ENCODE measurements at places on chromosomes 2 and 18.

DNA sequence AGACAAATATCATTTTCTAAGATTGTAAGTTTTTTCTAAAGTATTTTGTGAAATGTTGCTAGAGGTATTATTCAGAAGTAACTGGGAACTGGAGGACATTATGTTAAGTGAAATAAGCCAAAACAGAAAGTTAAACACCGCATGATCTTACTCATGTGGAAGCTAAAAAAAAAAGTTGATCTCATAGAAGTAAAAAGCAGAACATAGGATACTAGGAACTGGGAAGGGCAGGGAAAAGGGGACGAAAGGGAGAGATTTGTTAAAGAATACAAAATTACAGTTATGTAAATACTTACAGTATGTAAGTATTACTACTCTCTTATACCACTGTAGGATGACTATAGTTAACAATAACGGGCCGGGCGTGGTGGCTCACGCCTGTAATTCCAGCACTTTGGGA is 46.7 kb upstream of the CDKL4 start:
- DNase-seq, result no peak
- H3K4me3 ChIP-seq, result no peak overlapping the region
- no peaks in the 10 kb centered on the region for H3K27me3 ChIP-seq
- no peaks in the 10 kb centered on the region for H3K4me1 ChIP-seq
- H3K27ac ChIP-seq, result no peak overlapping the region

- DNase-seq, result no peak
- no peaks in the 10 kb centered on the region for H3K4me1 ChIP-seq
- no peak overlapping the region for H3K4me3 ChIP-seq
- no peaks in the 10 kb centered on the region for H3K27me3 ChIP-seq
- no peaks in the 10 kb centered on the region for H3K36me3 ChIP-seq
Observed at GRCh38 chr2:199775267-199775666, 75.7 kb downstream of the FTCDNL1 start.

DNA sequence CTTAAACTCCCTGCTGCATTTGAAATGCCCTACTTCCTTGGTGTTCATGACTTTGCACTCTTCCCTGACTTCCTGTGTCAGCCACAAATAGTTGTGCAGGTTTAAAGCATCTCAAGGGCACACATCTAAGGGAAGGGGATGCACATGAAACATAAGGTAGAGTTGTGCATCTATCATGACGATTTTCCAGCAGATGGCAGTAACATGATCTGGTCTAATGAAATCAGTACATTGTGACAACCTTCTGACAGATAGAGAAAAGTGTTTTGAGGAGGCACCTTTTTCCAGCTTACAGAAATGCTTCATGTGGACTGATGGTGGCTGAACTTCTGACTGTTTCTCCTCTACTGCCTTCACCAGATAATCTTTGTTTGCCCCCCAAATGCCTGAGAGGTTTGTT is 238.9 kb downstream of the XIRP2 start:
- no peak overlapping the region for H3K27ac ChIP-seq
- no peaks in the 10 kb centered on the region for H3K4me1 ChIP-seq
- H3K27me3 ChIP-seq, result no peaks in the 10 kb centered on the region

- no peak for DNase-seq
- H3K27me3 ChIP-seq, result no peaks in the 10 kb centered on the region
- no peaks in the 10 kb centered on the region for H3K36me3 ChIP-seq
Observed at GRCh38 chr2:5617796-5618195, 74.4 kb upstream of the SOX11 start.

GRCh38 chr18:58394602-58395425 is 234.1 kb downstream of the ALPK2 start:
- peaks cover 5% of the 10 kb centered on the region for H3K36me3 ChIP-seq
- H3K4me1 ChIP-seq, result peaks cover 18% of the 10 kb centered on the region
- no peak overlapping the region for H3K27ac ChIP-seq
- H3K27me3 ChIP-seq, result no peaks in the 10 kb centered on the region

DNA sequence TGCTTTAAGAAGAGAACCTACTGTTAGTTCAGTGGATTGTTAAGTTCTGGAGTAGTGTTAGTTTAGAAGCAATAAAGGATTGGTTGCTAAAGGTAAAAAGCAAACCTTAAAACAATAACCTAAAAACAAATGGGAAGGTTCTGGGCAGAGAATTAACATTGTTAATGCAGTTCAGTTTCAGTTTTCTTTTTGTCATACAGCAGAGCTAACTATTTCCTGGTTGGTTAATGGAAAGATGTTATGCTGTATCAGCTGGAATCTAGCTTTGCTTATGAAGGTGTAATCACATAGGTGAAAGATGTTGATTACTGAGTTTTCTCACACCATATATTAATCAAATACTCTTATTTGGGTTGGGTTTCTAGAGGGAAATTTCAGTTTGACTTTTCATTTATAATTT is 23.8 kb downstream of the SMAD4 start:
- H3K4me1 ChIP-seq, result no peaks in the 10 kb centered on the region
- no peak overlapping the region for H3K27ac ChIP-seq
- no peak for DNase-seq
- H3K27me3 ChIP-seq, result no peaks in the 10 kb centered on the region

DNA sequence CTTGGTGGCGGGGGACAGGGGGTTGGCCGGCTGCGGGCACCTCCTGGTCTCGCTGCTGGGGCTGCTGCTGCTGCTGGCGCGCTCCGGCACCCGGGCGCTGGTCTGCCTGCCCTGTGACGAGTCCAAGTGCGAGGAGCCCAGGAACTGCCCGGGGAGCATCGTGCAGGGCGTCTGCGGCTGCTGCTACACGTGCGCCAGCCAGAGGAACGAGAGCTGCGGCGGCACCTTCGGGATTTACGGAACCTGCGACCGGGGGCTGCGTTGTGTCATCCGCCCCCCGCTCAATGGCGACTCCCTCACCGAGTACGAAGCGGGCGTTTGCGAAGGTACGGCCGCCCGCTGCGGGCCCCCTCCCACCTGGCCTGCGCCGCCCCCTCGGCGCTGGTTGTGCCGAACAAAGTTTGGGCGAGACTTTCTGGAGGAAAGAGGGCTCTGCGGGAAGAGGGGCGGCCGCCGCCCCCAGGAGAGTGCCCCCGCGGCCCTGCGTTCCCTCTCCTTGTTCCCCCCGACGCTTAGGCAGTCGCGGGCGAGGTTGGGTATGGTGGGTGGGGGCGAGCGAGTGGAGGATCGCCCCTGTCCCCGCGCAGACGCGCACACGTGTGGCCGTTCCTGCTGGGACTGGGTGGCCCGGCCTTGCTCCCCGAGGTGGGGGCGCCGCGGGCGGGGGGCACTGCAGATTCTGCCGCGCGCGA is 866 bp downstream of the CRIM1 start:
- H3K27ac ChIP-seq, result peak overlapping the region; percentile 79
- no peaks in the 10 kb centered on the region for H3K27me3 ChIP-seq
- H3K4me3 ChIP-seq, result peak overlapping the region; percentile 99

- no peak overlapping the region for H3K4me3 ChIP-seq
- H3K4me1 ChIP-seq, result peaks cover 10% of the 10 kb centered on the region
- no peaks in the 10 kb centered on the region for H3K27me3 ChIP-seq
- no peak for DNase-seq
Observed at GRCh38 chr2:148519013-148519412, 125.5 kb upstream of the EPC2 start.

GRCh38 chr2:101806123-101806522 is 108.6 kb downstream of the MAP4K4 start:
- no peaks in the 10 kb centered on the region for H3K36me3 ChIP-seq
- no peaks in the 10 kb centered on the region for H3K27me3 ChIP-seq
- DNase-seq, result peak; percentile 31
- H3K4me3 ChIP-seq, result no peak overlapping the region
- peaks cover 44% of the 10 kb centered on the region for H3K4me1 ChIP-seq
- H3K27ac ChIP-seq, result peak overlapping the region; percentile 74

DNA sequence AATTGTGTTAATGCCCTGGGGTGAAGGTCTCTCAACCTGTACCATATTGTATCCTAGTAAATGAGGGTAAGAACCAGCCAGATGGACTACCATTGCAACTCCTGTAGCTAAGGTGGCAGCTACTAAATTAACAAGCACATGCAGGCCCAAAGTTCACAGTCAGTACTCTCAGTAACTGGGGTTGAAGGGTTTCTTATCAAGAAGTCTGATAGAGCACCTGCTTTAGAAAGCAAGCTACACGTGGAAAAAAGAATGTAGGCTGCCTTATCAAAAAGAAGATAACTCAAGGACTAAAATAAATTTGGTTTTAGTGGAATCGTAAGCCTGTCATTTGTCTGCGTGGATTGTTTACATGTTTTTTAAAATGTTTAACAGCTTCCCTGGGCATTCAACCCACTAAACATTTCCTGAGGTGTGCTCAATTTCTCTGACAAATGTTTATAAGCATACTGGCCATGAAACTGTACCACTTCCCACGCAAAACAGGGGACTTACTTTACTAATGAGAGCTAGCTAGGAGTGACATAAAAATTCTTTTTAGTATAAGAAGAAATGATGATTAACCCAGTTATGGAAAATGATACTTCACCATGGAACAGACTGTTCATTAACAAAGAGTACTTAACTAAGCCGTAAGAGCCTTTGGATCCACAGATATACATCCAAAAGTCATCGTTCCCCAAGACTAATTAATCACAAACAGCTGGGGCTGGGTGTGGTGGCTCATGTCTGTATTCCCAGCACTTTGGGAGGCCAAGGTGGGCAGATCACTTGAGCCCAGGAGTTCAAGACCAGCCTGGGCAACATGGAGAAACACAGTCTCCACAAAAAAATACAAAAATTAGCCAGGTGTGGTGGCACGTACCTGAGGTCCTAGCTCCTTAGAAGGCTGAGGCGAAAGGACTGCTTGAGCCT is 36.5 kb downstream of the LPIN2 start:
- H3K4me3 ChIP-seq, result no peak overlapping the region
- H3K27me3 ChIP-seq, result no peaks in the 10 kb centered on the region
- no peak for DNase-seq
- H3K4me1 ChIP-seq, result peaks cover 7% of the 10 kb centered on the region
- no peaks in the 10 kb centered on the region for H3K36me3 ChIP-seq

DNA sequence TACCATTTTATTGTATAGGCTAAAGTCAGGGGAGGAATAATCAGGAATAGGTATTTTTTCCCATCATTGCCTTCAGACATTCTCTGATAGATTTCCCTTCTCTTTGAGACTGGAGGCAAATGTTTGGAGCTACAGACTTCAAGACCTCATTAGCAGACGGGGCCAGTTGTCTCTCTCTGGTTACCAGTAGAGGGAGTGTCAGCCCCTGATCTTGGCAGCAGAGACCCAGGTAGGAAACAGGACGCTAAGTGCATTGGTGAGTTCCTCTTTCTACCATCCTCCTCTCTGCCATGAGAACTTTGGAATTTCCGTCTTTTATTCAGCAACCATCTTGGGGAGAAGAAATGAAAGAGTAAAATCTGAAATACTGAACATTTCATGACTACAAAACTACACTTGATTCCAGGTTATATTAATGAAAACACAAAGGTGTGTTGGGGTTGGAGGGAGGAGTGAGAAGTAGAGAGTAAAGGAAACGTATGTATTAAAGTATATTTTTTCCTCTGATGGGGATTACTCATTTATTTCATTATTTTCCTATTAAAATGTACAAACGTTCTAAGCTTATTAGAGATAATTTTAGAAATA is 186.2 kb upstream of the GCFC2 start:
- peaks cover 2% of the 10 kb centered on the region for H3K4me1 ChIP-seq
- no peak overlapping the region for H3K27ac ChIP-seq
- H3K27me3 ChIP-seq, result no peaks in the 10 kb centered on the region
- H3K4me3 ChIP-seq, result no peak overlapping the region

- DNase-seq, result no peak
- no peak overlapping the region for H3K4me3 ChIP-seq
- no peaks in the 10 kb centered on the region for H3K27me3 ChIP-seq
- H3K4me1 ChIP-seq, result no peaks in the 10 kb centered on the region
Observed at GRCh38 chr2:192983173-192983572, 788.4 kb upstream of the TMEFF2 start.

DNA sequence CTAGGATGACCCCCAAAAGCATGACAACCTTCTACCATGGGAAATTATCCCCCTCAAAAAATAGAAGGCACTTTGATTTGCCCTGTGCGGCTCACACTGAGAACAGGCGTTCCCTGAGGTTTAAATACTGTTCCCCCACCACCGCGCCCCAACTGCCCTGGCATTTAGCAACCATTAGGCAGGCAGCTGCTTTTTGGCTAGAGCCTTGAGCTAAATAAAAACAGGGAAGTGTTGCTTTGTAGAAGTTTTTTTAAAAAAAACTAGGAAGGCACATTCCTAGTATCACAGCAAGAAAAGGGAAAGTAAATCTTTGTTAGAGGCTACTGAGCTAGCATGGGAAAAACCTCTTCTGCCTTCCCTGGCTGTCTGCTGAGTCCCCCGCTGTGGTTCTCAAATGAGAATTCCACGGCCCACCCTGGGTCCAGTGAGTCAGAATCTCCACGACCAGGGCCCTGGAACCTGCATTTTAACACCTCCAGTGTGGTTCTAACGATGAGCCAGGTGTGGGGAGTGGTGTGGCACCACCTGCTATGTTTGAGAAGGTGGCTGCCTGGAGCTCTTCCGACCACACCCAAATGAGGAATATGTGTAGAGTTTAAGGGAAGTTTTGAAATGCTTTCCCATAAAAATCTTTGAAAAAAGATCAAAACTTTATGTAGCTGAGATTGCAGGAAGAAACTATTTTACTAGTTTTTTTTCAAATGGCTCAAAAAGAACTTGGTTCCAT is 66.4 kb downstream of the VIT start:
- no peaks in the 10 kb centered on the region for H3K36me3 ChIP-seq
- no peak overlapping the region for H3K4me3 ChIP-seq
- no peak overlapping the region for H3K27ac ChIP-seq
- H3K27me3 ChIP-seq, result peaks cover 7% of the 10 kb centered on the region
- DNase-seq, result no peak
- no peaks in the 10 kb centered on the region for H3K4me1 ChIP-seq

DNA sequence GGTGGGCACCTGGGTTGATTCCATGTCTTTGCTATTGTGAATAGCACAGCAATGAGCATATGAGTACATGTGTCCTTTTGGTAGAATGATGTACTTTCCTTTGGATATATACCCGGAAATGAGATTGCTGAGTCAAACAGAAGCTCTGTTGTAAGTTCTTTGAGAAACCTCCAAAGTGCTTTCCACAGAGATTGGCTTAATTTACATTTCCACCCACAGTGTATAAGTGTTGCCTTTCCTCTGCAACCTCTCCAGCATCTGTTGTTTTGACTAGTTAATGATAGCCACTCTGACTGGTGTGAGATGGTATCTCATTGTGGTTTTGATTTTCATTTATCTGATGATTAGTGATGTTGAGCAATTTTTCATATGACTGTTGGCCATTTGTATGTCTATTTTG is 194.8 kb downstream of the ZNF804A start:
- no peak overlapping the region for H3K27ac ChIP-seq
- DNase-seq, result no peak
- no peaks in the 10 kb centered on the region for H3K4me1 ChIP-seq

GRCh38 chr2:119683074-119683712 is 4.2 kb downstream of the TMEM177 start:
- DNase-seq, result no peak
- no peaks in the 10 kb centered on the region for H3K27me3 ChIP-seq
- peaks cover 15% of the 10 kb centered on the region for H3K36me3 ChIP-seq

GRCh38 chr2:200695191-200695590 is 109.4 kb downstream of the AOX1 start:
- no peak overlapping the region for H3K4me3 ChIP-seq
- no peaks in the 10 kb centered on the region for H3K4me1 ChIP-seq
- peaks cover 13% of the 10 kb centered on the region for H3K27me3 ChIP-seq
- DNase-seq, result no peak
- H3K27ac ChIP-seq, result no peak overlapping the region

GRCh38 chr2:217065012-217065290 is 205.1 kb upstream of the TNP1 start:
- no peak for DNase-seq
- no peaks in the 10 kb centered on the region for H3K27me3 ChIP-seq
- no peaks in the 10 kb centered on the region for H3K36me3 ChIP-seq
- H3K27ac ChIP-seq, result peak overlapping the region; percentile 54
- peaks cover 23% of the 10 kb centered on the region for H3K4me1 ChIP-seq

- no peak overlapping the region for H3K4me3 ChIP-seq
- no peak overlapping the region for H3K27ac ChIP-seq
- H3K36me3 ChIP-seq, result no peaks in the 10 kb centered on the region
- DNase-seq, result no peak
- H3K4me1 ChIP-seq, result peaks cover 5% of the 10 kb centered on the region
Observed at GRCh38 chr2:68272246-68272994, 20.1 kb upstream of the PPP3R1 start.

Measured in neuronal stem cell (in vitro differentiated cells).